Activated CD4-positive, alpha-beta T cell treated with anti-CD3 and anti-CD28 coated beads, Interleukin-2, Interleukin-6, amounts not matched to agents 100 ng/mL and 50 ng/mL, durations not matched to agents 16 hours and 8 hours (primary cell): ENCODE measurements at places on chromosomes 7 and 10.
A peak's percentile ranks its signal among the peaks of the same experiment; 100 is the strongest.

DNA sequence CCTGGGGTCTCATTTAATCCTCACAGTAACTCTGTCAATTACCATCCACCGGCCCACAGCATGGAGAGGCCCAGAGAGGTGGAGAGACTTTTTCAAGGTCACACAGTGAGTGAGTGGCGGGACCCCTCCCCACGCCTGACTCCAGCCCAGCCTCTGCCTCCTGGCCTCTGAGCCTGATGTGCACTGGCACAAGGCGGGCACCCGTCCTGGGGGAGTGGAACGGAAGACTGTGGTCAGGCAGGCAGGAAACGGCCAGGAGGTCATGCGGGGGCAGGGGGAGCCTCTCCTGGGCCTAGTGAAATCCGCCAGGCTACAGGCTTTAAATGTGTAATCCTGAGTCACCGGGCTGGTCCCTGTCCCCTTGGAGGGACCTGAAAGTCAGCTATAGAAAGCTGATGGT is 32.2 kb downstream of the ZCCHC24 start:
- peak; percentile 34 for DNase-seq

GRCh38 chr10:78071857-78072179 is 38.2 kb downstream of the RPS24 start:
- DNase-seq = no peak

DNA sequence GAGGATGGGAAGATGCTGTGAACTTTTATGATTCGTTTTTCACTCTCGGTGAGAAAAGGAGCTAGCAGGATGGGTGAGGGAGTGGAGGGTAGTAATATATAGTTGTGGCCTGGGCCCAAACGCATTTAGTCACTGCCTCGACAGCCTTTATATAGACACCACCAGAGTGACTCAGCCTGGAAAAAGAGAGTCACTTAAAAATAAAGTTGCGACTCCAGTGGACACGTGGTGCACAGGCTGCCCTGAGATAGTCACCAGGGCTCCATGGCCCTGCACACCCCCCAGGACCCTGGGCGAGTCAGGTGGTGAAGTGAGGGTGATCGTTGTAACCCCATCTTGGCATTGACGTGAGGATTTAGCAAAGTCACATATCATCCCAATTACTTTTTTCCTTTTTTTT is 106.7 kb downstream of the CUX1 start:
- DNase-seq = peak; percentile 29

GRCh38 chr10:79051766-79052165 is 17.0 kb upstream of the ZMIZ1 start:
- DNase-seq = no peak

DNA sequence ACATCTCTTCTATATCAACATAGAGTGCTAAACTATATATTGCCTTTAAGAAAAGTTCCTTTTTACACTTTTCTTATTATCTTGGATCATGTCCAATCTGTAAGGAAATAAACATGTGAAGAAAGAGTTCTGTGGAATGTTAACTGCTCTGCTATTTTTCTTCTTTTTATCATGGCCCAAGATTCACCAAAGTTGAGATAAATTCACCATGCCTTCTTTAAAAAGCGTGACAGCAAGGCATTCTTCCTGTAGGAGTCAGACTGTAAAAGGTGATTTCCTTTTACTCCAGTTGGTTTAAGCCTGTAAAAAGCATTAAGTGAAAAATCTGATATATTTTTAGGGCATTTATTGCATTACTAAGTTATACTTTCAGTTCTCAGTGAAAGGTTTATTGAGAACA is 165.7 kb upstream of the FZD1 start:
- no peak for DNase-seq

GRCh38 chr10:6006546-6006945 is 29.2 kb upstream of the IL15RA start:
- no peak for DNase-seq

DNA sequence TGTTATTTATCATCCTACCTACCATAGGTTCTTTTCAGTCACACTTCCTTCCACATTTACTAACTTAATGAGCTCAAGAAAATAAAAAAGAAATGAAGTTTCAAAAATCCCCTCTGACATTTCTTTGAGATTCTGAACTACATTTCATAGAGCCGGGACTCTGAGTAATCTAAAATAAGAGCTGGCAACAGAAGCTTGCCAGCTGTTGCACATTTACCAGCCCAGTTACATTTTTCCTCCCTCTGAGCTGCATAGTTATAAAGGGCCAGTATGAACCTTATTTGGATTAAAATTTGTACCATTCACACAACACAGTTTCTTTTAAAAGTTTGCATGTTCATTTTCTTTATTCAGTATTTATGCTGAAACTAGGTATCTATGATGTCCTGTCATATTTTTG is 119.5 kb upstream of the CAV2 start:
- DNase-seq = no peak

GRCh38 chr7:68963552-68963951 is 634.7 kb upstream of the AUTS2 start:
- no peak for DNase-seq

GRCh38 chr10:70714951-70715350 is 42.6 kb downstream of the ADAMTS14 start:
- no peak for DNase-seq

DNA sequence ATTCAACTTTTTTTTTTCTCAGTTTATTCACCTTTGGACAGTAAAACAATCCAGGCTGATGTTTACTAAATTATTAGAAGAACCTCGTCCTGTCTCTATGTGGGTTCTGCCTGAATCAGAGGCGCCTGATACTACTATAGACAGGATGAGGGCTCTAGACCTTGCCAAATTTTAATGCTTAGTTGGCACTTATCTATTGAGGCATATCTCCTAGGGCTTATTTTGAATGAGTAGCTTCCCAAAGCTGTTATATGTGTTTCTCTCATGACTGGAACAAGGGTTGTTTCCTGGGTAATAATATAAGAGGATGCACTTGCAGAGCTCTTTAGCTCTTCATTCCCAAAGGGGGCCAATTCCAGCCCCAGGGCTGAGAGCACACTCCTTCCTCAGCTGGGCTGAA is 23.6 kb downstream of the HECW1 start:
- DNase-seq = no peak

- DNase-seq = no peak
These were observed 400.0 kb downstream of the PHF14 start for GRCh38 chr7:11373546-11374142.
